ENCODE measurements at places on chromosomes 4 and X.

GRCh38 chr4:109296527-109296926, 5.9 kb downstream of the COL25A1 start:
- no peak for DNase-seq

GRCh38 chrX:40260146-40260747, 162.5 kb upstream of the BCOR start:
- no peak for DNase-seq

- no peak for DNase-seq
These were observed 53.5 kb downstream of the PAGE2 start for GRCh38 chrX:55142206-55142918.

- no peak for DNase-seq
These were observed 39.2 kb downstream of the SGMS2 start for GRCh38 chr4:107863850-107864371.

DNA sequence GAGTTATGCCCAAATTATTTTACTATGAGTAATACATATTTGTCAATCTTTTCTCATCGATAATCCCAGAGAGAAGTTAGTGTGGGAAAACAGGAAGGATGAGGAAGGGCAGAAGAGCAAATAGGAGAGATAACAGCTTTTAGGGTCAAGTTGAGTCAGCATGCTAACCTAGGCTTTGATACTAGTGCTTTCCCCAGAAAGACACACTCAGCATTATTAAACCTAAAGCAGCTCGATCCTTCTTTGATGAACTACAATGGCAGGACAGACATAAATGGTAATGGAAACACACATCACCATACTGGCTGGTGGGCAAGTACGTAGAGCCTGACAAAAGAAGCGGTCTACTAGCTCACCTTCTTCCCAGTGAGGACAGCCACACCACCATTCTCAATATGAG, 20.5 kb downstream of the AIFM1 start:
- DNase-seq, result no peak

- no peak for DNase-seq
These were observed 13.5 kb upstream of the PPM1K start for GRCh38 chr4:88297725-88298454.
